ENCODE measurements at places on chromosomes 6 and 20.

- DNase-seq = no peak
Measured at GRCh38 chr6:131356161-131356560, 216.9 kb upstream of the ARG1 start.

- no peak for DNase-seq
Measured at GRCh38 chr6:143993965-143994646, 14.0 kb downstream of the PLAGL1 start.

DNA sequence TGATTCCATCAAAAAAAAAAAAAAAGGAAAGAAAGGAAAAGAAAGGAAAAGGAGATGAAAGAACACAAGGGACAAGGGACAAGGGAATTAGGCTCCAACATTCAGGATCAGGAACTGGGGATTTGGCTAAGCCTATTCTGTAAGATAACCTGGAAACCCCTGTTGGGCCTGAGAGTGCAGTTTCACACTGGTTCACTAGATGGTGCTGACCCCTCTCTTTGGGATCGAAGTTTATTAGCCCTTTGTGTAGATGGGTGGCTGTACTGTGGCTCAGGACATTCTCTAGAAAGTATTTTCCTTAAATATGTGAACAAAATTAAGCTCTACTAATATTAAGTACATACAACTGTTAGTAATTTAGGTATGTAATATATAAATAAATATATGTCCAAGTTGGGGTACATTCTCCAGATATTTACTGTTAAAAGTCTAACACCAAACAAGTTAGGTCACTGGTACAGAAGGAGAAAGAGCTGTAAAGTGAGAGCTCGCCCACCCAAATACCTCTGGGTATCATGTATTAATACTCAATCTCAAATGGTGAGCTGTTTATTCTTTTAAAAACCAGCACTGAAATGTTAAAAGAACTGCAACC lies 6.3 kb downstream of the OR2A4 start:
- DNase-seq = peak; percentile 85

DNA sequence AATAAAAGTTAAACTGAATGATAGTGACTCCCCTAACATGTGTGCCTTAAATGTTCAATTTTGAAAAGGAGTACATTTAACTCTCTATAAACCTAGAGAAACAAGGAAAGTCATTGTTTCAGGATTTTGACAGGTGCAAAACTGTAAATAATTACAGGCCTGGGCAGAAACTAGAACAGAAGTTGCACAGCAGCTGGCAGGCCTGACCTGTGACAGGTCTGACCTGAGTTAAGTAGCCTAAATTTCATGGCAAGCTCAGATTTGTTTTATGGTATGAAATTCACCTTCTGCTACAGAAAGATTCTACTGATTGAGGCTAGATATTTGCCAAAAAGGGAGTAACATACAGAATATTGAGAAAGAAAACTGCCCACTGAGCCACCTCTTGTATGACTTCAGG lies 166.1 kb downstream of the CDKAL1 start:
- DNase-seq = peak; percentile 73

DNA sequence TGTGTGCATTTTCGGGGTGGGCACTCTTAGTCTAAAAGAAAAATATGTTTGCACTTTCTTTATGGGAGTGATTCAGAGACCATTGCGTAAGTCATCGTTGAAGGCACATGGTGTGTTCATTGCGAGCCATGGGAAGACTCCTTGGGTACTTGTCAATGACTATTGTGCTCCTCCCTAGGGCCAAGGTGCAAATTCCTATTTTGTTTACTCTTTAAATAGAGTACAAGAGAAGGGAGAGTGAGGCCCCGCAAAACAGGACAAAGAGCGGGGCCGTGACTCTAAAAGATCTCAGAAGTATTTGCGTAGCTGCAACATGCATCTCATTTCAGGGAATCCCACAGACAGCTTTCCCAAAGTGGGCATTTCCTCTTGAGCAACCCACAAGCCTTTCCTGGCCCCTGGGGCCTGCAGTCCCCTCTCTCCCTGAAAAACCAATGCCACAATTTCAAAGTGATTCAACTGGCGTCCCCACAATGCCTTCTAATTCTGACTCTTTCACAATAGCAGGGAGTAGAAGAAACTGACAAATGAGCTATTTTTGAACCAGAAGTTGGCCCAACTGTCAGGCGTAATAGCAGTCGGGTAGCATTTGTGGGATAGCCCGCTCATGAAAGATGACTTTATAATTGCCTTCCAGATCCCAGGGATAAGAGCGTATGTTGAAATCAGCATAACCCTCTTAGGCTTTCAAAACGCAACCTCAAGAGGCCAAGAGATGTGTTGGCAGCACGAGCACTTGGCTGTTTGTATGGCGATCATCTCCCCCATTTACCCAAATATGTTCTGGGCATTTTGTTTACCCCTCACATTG lies 277.9 kb upstream of the BMP2 start:
- DNase-seq = no peak

DNA sequence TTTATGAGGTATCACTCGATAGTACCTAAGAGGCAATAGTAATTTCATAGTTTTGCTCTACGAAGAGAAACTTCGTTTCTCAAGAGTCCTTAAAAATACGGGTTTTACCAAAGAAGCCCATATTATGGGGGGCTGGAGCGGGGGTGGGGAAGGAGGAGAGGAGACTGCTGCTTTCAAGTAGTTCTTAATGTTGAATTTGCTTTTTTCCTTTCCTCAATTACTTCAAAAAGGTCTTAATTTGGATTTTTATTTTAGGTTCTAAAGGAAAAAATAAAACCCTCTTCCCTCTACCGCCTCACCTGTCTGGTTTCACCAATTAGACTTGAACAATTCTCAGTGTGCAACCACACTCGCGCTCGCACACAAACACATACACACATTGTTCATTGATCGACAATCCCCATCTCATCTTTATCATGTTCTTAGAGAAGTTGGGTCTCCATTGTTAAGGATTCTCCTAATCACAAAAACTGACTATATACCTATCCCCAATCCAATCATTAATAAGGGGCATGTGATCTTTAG lies 97.2 kb downstream of the HFE start:
- no peak for DNase-seq

GRCh38 chr20:46013322-46013828 lies 4.7 kb downstream of the MMP9 start:
- DNase-seq = peak; percentile 75

GRCh38 chr6:100810015-100810414 lies 71.1 kb downstream of the ASCC3 start:
- DNase-seq = no peak

DNA sequence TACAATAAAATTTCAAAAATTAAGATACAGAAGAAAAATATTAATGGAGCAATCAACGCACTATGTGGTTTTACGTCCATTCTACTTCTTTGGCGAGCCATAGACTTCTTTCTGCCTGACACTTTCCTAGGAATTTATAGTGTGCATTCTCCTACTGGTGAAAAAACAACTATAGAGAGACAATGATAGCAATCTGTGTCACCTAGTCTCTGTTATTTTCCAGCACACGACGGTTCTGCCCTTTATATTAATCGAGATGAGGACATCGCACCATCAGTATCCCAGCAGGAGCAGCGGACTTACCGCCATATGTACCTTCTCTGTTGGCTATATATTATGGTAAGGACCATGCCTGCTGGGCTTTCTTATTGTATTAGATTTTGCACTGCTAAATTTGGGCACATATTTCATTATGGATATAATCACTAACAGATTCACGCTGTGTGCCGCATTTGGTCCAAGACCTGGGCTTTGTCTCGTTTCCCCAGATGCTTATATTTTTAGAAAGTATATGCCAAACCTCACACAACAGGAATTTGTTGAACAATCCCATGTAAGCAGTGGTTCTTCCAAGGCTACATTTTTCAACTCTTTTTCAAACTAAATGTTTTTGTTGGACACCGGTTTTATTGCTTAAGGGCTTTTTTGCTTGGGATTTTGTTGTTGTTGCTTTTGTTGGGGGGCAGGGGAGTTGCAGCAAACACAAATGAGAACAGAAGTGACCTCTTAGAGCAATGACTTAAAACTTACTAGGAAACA lies 166.4 kb downstream of the ADAT2 start:
- DNase-seq = no peak

DNA sequence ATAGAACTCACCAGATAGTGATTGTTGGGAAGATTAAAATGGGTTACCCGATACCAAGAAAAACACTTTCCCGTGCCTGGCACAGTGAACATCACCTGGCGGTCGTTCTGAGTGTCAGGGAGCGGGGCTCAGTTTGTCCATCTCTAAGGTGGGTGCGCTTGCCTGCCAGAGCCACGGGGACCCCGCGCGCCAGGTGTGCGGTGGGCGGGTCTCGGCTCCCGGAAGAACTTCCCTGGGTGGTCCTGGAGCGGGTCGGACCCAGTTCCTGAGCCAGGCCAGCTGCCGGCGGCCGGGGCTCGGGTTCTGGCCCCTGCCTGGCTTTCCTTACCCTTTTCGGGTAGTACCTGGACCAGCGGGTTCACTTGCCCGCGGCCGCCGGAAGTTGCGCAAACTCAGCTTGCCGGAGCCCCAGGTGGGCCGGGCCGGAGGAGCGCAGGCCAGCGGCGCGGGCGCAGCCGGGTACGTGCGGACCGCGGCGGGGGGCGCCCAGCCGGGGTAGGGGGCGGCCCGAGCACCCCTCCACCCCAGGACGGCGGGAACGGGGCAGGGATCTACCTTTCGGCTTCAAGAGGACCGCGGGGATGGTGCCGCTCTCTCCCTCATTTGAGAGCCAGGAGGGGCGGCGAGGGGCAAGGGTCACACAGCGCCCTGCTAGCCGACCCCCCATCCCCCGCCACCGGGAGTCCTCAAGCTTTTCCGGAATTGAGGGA lies 7.5 kb downstream of the FAM110A start:
- DNase-seq = peak; percentile 69

- DNase-seq = no peak
Measured at GRCh38 chr6:48067148-48067712, 43.8 kb downstream of the PTCHD4 start.

DNA sequence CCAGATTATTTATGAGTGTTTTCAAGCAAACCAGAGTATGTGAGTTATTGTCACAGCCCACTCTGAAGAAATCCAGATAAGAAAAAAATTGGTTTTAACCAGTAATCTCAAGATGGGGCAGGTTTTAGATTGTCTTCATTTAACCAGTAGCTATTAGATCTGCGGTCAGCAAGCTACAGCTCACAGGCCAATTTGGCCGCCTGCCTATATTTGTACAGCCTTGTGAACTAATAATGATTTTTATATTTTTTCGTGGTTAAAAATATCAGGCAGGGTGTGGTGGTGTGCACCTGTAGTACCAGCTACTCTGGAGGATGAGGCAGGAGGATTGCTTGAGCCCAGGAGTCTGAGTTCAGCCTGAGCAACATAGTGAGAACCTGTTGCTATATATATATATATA lies 5.0 kb downstream of the FAM209B start:
- no peak for DNase-seq

DNA sequence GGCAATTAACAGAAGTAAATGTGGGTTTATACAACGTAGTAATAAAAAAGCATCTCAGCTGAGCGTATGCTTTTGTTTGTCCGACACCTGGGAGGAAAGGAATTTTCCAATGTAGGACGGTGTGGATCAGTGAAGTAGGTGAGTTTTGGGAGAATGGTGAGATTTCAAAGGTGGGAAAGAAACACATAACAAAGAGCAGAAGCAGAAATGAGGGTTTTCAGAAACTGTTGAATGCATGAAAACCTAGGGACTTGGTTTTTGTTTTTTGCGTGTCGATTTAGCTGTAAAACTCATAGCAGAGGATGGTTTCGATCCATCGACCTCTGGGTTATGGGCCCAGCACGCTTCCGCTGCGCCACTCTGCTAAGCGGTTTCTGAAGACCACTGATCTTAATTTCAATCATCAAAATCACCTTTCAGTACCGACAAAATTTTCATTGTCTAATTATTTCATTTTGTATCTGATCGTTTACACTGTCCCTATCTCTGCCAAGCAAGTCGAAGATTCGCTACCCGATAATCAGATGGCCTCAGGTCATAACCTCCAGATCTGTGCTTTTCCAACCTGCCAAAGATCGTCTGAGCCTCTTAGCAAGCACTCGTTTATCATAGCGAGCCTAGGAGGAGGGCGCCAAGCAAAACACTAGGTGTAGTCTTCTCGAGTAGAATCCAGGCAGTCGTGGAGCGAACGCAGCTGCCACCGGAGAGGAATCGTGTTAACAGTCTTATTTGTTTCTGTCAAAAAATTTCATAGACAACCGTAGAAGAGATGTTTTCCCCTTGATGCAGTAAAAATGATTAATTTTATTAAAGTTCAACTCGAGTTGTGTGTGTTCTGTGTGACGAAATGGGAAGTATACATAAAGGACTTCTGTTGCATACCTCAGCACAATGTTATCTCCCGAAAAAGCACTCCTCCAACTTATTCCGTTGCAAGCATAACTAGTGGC lies 20.9 kb upstream of the POM121L2 start:
- DNase-seq = peak; percentile 76

DNA sequence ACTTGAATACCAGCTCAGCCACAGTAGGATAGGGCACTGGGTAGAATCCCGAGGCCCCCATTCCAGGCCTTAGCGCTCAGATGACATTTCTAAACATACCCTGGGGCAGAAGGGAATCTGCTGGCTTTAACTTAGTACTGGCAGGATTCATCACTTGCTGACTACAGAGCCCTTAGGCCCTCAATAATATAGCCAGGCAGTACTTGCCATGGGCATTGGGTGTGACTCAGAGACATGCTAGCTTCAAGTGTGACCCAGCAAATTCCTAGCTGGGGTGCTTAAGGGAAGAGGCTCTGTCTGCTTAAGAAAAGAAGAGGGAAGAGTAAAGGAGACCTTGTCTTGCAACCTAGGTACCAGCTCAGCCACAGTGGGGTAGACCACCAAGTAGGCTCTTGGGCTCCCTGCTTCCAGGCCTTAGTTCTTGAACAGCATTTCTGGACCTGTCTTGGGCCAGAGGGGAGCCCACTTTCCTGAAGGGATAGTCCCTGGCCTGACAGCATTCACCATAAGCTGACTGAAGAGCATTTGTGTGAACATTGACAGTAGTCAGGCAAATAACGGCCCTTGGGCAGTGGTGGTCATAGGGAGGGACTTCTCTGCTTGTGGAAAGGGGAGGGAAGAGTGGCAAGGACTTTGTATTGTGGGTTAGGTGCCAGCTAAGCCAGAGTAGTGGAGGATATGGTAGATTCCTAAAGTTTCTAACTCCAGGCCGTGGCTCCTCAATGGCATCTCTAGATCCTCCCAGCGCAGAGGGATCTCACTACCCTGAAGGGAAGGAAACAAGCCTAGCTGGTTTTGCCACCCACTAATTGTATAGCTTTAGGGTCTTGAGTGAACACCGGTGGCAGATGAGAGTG lies 48.5 kb upstream of the HACE1 start:
- no peak for DNase-seq

- no peak for DNase-seq
Measured at GRCh38 chr6:82185948-82186535, 61.5 kb downstream of the IBTK start.

GRCh38 chr20:13294522-13294921 lies 73.4 kb downstream of the ISM1 start:
- no peak for DNase-seq

- DNase-seq = peak; percentile 65
Measured at GRCh38 chr20:44683263-44684046, 31.7 kb upstream of the CCN5 start.

GRCh38 chr6:41967312-41968287 lies 26.0 kb upstream of the CCND3 start:
- DNase-seq = no peak
